ENCODE measurements at places on chromosomes 6 and 20.

GRCh38 chr20:62590309-62591121 is 51.8 kb upstream of the SLCO4A1 start:
- DNase-seq, result no peak

DNA sequence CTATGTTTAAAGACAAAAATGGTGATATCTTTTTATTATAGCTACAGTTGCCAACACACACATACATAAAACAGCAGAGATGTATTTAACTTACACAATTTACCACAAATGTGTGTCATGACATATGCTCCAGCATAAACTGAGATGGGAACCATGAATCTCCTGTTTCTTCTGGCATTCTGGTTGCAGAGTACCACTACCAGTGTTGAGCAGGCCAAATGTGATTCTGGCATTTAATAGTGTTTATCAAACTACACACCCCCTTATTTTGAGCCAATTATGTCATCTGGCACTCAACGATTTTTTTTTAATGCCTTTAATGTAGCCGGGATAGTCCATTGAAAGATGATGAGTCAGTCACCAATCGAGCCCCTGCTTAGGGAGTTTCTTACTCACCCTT is 59.0 kb upstream of the TPD52L1 start:
- DNase-seq, result no peak

- no peak for DNase-seq
Observed at GRCh38 chr6:5175635-5176034, 85.1 kb downstream of the LYRM4 start.

DNA sequence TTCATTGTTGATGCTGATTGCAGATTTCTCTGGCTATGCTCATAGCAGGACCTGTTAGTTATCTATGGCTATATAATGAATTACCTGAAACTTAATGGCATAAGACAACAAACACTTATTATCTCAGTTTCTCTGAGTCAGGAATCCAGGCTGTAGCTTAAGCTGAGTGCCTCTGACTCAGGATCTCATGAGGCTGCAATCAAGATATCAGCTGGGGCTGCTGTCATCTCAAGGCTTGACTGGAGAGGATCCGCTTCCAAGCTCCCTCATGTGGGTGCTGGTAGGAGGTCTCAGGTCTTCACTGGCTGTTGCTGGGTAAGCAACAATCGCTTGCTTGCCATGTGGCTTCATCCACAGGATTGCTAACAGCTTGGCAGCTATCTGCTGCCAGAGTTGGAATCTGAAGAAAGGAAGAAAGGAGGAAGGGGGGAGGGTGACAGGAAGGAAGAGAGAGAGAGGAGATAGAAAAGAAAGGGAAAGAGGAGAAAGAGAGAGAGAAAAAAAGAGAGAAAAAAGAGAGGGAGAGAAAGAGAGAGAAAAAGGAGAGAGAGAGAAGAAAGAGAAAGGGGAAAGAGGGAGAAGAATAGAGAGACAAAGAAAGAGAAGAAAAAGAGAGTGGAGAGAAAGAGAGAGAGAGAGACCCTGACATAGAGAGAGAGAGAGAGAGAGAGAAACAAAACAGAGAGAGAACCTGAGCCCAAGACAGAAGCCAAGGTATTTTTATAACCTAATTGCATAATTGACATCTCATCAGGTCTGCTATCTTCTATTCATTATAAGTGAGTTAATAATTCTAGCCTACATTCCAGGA is 579.0 kb upstream of the BTBD3 start:
- no peak for DNase-seq

GRCh38 chr6:159134701-159135364 is 34.4 kb upstream of the FNDC1 start:
- no peak for DNase-seq

DNA sequence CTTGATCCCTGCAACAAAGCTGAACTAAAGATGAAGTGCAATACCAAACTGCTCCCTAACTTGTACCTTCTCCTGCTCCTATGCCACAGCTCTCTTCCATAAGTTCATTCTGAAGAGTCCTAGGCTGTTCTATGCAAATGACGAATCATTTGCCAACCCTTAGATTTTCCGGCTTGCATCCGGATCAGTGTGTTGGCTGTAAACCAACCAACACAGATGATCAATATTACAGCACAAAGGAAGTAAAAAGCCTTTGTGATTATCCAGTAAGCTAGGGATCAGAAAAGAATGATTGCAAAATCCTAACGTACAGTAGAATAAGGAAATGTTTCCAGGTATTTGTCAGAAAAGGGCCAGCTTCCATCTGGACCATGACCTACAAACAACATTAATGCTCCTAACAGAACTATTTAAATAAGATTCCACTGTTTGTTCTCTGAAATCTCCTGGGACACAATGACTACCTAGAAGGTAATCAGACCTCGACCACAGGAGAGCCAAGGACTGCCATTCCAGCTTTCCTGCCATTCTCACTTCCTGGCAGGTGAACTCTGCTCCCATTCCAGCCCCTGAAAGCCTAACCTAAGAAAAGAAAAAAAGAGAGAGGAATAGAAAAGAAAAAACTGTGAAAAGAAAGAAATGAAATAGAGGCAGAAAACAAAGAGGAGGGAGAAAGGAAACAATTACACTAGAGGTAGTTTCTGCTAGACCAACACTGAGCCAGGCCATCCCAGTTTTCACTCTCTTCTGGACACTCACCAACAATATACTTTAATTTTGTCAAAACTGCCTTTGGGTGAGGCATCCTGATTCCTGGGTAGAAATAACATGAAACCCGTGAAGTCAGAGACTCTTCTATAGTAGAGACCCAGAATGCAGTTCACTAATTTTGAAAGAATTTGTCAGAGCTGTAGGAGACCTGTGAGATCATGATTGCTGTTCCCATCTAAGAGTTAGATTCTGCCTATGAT is 19.7 kb downstream of the GMDS start:
- no peak for DNase-seq

- DNase-seq, result peak; percentile 16
Observed at GRCh38 chr6:4667591-4667990, 108.6 kb upstream of the CDYL start.

DNA sequence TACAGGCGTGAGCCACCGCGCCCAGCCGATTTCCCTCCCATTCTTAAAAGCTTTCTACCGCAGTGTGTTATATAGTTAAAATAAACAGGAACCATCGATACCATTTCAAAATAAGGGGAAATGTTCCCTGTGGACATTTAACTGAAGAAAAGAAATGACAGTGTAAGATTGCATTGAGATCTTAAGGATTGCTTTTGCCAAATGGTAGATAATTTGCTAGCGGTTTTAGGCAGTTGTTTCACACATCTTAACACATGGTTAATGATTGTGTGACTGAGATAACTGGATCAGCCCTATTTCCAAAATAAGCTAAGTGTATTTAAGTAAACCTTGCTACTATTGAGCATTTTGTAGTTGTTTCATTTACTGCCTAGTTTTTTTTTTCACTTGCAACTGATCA is 15.6 kb downstream of the STX16 start:
- DNase-seq, result no peak

DNA sequence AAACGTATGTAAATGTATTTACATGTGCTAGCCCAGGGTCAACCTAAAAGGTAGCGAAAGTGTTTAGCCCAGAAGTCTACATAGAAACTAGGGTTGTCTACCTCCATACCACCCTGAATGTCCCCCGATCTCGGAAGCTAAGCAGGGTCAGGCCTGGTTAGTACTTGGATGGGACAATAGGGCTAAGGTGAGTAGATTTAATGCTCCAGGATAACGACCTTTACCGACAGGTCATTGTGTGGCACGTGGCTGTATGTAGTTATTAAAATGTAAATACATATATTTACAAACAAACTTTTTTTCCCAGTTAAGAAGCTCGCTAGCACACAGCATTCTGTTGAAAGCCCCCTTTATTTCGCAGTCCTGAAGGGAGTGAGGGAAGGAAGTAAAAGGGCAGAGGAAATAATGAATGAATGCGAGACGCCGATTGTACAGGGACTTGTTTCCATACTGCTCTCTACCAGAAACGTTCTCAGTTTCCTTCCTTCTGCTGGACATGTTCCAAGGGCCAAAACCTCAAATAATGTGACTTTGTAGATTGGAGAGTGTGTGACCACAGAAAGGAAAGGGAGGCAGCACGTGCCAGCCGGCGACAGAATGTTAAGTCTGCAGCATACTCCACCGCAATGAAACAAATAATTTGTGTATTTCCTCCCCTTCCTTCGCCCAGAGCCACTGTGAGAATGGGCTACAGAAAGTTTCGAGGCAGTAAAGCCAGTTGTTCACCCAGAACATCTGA is 612 bp downstream of the ADAT2 start:
- DNase-seq, result no peak

DNA sequence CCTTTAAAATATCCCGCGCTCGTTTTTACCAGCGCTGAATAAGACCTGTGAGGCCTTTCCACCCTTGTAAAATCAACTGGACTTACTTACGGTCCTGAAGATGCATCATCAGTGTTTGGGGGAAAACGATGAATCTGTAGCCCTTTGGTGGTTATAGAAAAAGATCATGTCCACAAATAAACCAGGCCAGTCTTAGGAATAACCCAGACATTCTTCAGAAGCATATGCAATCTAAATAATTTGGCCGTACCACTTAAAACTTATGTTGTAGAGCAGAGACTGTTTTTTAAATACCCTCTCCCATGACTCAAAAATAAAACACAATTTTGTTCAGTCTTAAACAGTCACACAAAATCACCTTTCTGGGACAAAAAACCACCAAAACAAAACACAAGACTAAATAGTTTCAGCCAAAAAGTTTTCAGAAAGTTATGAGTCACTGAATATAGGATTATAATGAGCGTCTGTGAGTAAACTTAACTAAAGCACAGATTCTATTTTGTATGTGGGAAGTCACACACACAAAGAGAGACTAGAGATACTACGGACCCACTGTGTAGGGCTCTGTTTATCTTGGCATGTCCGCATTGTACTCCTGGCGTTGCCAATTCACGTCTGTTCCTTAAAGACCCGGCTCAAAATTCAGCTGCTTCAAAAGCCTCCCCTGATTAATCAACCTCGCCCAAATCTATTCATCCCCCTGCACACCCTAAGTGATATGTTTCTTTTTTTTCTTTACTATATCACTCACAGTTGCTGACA is 26.5 kb upstream of the SMOC2 start:
- DNase-seq, result no peak

DNA sequence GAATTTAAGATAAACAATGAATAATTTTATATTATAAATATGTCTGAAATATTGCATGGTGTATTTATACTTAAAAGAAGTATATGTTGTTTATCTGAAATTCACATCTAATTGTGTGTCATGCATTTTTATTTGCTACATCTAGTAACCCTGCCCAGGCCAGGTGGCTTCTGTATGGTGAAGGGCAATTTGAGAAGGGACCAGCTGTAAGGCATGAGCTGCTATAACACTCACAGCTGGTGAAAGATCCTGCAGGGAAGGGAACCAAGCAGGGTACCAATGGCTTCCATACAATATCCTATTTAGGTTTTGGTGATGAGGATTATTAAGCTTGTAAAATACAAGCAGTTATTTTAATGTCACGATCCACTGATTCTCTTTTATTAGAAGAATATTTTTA is 921.8 kb upstream of the GJE1 start:
- no peak for DNase-seq

- no peak for DNase-seq
Observed at GRCh38 chr6:32692019-32692418, 25.6 kb upstream of the HLA-DQB1 start.

GRCh38 chr6:37643851-37644672 is 53.6 kb downstream of the MDGA1 start:
- DNase-seq, result no peak

DNA sequence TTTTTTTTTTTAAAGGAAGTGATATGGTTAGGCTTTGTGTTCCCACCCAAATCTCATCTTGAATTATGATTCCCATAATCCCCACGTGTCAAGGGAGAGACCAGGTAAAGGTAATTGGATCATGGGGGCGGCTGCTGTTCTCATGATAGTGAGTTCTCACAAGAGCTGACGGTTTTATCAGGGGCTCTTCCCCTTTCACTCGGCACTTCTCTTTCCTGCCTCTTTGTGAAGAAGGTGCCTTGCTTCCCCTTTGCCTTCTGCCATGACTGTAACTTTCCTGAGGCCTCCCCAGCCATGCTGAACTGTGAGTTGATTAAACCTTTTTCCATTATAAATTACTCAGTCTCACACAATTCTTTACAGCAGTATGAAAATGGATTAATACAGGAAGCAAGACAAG is 64.3 kb downstream of the ZFP64 start:
- DNase-seq, result no peak

GRCh38 chr6:56862415-56863175 is 92.3 kb upstream of the BEND6 start:
- DNase-seq, result no peak

- DNase-seq, result no peak
Observed at GRCh38 chr6:115891750-115892149, 168.9 kb downstream of the FRK start.

- DNase-seq, result no peak
Observed at GRCh38 chr20:38336726-38337125, 9.6 kb upstream of the LBP start.

GRCh38 chr20:46573234-46573633 is 22.8 kb upstream of the OCSTAMP start:
- no peak for DNase-seq

DNA sequence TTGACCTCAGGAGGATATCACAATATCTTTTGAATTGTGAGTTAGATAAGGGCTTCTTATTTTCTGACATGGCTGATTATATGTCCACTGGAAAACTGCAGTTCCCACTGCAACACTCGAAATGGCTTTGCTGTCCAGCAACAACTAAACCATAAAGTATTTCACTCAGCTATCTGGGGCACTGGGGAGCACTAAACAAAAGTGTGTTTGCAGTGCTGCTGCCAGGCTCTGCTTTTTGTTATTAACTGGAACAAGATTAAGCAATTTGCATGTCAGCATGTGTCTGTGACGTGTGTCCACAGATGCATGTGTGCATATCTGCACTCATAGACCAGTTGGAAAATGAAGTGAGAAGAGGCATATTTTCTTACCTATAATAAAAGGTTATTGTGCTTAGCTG is 107.8 kb upstream of the CCN2 start:
- no peak for DNase-seq

DNA sequence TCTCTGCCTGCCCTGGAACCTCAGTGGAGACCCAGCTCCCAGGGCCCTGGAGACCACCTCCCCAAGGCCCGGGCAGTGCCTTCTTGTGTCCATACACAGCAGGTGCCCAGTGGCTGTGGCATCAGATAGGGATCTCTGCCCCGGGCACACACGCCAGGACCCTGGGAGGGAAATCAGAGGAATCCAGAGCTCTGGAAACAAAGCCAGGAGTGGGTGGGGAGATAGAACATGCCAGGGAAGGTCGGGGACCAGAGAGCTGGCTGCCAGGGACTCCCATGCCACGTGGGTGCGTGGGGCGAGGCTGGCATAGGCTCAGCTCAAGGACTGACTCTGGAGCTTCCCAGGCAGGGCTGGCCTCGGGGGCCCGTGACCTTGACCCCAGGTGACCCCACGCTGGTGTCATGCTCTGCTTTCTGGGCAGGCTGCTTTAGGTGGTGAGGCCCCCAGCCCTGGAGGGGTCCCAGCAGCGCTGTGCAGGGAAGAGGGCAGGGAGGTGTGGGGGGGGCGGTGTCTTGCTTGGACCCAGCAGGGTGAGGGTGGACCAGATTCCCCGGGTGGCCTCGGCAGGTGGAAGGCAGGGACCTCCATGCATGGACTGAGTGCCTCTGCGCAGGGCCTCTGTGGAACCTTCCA is 17.6 kb upstream of the GATA5 start:
- DNase-seq, result no peak

GRCh38 chr20:1568163-1568490 is 10.6 kb upstream of the SIRPD start:
- DNase-seq, result no peak

GRCh38 chr6:142802124-142802523 is 142.9 kb downstream of the HIVEP2 start:
- DNase-seq, result no peak
